ENCODE measurements at places on chromosomes 16 and 17. TPM values are rescaled to one million over a fixed set of nuclear protein-coding genes. Genes with fewer than 3 reads are reported as not detected.

- no peak for DNase-seq
These were observed 11.9 kb downstream of the TMEM204 start for GRCh38 chr16:1545044-1546040.

GRCh38 chr16:67241008-67241900, 6.0 kb downstream of the FHOD1 start:
- no peak for DNase-seq

- no peak for DNase-seq
These were observed 6.8 kb upstream of the MMP15 start for GRCh38 chr16:58018803-58019202.

DNA sequence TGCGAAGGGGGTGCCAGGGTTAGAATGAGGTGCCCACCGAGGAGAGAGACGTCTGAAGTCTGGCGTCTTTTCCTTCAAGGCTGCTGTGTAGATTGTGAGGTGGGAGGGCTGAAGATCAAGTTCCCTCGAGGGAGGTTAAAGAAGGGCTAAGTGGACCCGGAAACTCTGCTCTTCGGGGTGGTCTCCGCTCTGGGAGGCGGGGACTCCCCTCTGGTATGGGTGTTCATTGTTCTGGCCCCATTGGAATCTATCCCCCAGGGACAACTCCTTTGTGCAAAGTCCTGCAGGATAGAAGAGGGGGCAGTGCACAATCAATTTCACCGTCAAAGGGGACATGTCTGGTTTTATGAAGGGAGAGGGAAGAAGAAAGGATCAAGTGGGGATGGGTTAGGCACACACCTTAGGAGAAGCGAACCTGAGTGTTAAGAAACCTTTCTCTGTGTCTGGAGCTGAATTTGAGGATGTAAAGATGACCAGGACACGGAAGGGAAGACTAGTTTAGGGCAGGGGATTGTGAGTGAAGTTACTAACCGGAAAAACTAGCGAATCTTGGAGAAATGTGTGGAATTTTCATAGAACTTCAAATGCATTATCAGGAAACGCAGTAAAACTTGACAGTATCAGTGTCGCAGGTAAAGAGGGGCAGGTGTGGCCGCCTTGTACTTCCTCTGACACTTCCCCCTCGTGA, 809 bp upstream of the RAB34 start:
- DNase-seq, result peak; percentile 27

GRCh38 chr17:80110927-80111701, 9.7 kb downstream of the GAA start:
- DNase-seq, result no peak

- no peak for DNase-seq
These were observed 9.4 kb upstream of the MAP2K3 start for GRCh38 chr17:21275047-21275578.

DNA sequence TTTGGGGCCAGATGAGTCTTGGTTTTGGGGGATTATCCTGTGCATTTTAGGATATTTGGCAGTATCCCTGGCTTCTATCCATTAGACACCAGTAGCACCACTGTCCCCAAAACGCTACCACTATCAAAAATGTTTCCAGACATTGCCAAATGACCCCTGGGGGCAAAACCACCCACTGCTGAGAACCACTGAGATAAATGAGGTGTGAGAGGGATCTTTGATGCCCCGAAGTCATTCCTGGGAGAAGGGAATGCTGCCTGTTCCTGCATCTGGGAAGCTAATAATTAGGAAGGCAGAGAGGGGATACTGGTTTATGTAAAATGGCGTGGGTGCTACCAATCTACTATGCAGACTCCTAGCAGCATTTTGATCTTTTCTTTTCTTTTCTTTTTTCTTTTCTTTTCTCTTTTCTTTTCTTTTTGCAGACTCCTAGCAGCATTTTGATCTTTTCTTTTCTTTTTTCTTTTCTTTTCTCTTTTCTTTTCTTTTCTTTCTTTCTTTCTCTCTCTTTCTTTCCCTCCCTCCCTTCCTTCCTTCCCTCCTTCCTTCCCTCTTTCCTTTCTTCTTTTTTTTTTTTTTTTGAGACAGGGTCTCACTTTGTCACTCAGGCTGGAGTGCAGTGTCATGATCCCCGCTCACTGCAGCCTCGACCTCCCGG, 8.8 kb upstream of the MT3 start:
- DNase-seq, result no peak

TUBB3 gene
- polyA plus RNA-seq, result 10.6 TPM

DNA sequence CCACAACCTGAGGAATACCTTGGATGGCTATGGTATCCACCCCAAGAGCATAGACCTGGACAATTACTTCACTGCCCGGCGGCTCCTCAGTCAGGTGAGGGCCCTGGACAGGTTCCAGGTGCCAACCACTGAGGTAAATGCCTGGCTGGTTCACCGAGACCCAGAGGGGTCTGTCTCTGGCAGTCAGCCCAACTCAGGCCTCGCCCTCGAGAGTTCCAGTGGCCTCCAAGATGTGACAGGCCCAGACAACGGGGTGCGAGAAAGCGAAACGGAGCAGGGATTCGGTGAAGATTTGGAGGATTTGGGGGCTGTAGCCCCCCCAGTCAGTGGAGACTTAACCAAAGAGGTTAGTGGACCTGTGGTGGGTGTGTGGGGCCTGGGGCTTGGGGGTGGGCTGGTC, 3.1 kb downstream of the NFE2L1 start:
- no peak for DNase-seq

DNA sequence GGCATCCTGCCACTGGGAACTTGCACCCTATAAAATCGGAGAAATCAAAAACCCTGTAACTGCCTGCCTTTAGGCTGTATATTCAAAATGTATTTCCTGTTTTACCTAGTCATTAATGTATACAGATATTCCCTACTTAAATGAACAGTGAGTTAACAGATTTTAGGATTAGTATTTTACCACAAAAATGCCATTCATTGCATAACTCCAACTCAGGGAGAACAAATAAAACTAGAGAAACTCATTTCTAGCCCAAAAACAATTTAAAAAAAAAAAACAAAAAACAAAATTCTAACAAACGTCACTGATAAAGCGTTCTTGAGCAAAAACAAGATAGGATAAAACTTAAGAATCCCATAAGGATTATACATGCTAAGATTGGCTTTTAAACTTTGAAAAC, 3.7 kb upstream of the DHX33 start:
- no peak for DNase-seq

DNA sequence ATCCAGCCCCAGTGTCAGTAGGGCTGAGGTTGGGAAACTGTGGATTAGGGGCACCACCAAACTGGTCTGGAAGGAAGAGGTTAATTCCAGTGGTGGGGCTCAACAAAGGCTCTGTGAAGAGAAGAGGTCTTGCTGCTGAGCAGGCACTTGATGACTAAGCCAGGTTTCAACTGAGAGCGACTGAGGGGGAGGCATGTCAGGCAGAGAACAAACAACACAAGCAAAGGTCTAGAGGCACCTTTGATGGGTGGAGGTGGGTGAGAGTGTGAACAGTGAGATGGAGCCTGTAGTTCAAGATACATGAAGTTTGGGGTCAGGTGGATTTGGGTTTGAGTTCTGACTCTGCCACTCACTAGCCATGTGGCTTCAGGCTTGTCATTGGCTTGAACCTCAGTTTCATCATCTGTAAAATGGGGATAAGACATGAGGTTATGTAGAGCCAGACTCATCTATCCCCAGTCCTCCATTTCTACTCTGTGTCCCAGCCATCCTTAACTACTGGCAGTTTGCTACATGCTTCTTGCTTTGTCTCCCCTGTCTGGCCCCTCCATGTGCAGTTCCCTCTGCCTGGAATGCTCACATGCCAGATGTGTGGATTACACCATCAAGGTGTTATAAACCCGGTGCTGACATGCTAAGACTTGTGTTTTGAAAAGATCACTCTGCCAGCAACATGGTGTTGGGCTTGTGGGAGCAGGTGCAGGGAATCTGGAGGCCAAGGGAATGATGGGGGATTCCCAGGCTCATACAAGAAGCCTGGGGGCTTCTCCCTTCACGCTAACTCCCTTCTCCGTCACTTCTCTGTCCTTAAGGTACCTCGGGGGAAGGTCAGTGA, 3.0 kb upstream of the RMI2 start:
- DNase-seq, result no peak

CACNG1 gene
- 2.4 TPM for polyA plus RNA-seq

GRCh38 chr16:89637379-89637778, 20.1 kb downstream of the CHMP1A start:
- no peak for DNase-seq

DNA sequence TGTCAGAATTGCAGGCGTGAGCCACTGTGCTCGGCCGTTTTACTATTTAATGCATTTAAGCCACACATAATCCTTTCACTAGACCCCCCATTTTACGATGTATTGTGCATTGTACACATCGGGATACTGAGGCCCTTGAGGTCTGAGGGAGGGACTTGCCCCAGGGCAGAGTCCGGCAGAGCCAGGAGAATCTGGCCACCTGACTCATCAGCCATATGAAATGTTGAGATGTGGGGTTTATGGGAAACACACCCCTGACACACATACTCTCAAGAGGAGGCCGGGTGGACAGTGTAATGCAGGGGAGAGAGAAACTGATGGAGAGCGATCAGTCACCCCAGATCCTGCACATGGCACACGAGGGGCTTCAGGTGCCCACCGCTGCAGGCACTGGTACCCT, 196.6 kb downstream of the ZNF423 start:
- DNase-seq, result no peak

PCGF2 gene
- polyA plus RNA-seq, result 12.6 TPM

ANKS4B gene
- 0.02 TPM for polyA plus RNA-seq

DNA sequence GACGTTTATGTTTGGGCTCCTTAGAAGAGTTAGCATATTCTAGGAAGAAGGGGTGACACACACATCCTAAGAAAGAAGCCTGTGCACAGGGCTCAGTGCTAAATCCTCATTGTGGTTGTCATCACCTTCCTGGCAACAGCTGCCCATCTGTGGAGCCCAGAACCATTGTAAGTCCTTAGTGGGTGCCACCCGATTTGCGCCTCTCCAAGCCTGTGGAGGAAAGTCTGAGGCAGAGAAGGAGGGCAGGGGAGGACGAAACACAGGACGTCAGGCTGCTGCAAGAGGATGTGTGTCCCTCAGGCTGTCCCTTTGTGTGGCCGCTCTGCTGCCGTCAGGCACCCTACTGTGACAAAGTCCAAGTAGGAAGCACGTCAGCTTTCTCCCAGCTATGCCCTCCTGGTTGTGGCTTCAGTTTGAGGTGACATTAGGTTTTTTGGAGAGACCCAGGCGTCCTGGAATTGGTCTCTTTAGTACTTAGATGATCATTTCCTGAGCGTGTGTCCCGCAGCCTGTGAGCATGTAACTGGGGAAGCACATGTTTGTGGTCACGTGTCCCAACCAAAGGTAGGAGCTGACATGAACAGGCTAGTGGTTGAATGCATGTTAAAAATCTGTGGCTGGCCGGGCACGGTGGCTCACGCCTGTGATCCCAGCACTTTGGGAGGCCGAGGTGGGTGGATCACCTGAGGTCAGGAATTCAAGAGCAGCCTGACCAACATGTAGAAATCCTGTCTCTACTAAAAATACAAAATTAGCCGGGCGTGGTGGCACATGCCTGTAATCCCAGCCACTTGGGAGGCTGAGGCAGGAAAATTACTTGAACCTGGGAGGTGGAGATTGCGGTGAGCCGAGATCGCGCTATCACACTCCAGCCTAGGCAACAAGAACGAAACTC, 10.7 kb downstream of the CLUAP1 start:
- DNase-seq, result no peak

DNA sequence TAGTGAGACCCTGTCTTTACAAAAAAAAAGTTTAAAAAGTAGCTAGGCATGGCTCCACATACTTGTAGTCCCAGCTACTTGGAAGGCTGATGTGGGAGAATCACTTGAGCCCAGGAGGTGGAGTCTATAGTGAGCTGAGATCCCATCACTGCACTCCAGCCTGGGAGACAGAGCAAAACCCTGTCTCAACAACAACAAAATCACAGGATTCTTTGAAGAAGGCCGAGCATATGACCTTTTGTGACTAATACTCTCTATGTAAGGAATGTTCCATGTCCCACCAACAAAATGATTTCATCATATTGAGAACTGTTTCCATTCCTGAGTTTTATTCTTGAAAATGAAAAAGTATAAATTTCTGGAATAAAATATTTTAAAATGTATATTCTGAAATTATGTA, 58.9 kb upstream of the EFCAB3 start:
- no peak for DNase-seq

DNA sequence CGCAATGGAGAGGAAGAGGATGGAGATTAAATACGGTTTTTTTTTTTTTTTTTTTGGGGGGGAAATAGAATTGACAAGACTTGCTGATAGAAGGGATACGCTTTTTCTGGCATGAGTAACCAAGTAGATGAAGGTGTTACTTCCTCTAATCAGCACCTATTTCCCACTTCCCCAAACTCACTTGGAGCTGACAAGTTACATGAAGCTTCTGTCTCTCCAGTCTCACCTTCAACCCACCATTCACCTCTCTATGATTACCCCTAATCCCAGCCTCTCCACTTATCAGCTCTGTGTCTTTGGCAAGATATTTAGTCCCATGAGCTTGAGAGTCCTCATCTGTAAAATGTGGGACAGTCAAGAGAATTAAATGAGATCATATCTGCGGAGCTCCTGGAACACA, 185.9 kb upstream of the HS3ST3A1 start:
- no peak for DNase-seq

DNA sequence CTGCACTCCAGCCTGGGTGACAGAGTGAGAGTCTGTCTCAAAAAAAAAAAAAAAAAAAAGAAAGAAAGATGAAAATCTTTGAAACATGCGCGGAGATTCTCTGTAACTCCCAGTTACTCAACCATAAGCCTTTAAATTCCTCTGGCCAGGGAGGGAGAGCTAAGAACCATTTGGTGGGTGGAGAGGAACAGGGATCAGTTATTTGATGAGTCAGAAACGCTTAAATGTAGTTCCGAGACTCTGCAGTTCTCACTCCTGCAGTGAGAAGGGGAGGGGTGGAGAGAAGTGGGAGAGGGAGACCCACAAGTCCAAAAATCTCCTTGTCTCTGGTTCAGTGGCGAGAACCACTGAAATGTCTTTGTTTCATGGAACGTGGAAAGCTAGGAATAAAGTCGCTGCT, 266.7 kb downstream of the SOX9 start:
- DNase-seq, result no peak

- no peak for DNase-seq
These were observed 21.4 kb downstream of the SLC7A6 start for GRCh38 chr16:68285683-68286082.

DNA sequence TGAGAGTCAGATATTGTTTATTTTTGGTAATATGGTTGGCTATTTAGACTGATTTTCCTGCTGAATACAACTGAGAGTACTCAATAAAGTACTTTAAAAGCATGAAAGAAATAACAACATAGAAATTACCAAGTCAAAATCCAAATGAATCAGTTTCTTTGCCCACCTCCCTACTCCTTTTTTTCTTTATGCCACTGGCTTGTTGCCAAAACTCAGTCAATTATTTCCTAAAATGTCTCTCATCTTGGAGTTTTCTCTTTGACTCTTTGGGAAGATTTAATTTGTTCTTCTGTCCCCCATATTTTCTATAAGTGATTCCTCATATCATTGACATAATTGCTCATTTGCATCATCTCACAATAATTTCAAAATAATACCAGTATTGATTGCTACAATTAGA, 2.6 kb upstream of the OMG start:
- DNase-seq, result no peak

- no peak for DNase-seq
These were observed 16.6 kb downstream of the MYO18A start for GRCh38 chr17:29163563-29163962.
